BJ (cell line): ENCODE measurements at places on chromosomes 7 and 10.

DNA sequence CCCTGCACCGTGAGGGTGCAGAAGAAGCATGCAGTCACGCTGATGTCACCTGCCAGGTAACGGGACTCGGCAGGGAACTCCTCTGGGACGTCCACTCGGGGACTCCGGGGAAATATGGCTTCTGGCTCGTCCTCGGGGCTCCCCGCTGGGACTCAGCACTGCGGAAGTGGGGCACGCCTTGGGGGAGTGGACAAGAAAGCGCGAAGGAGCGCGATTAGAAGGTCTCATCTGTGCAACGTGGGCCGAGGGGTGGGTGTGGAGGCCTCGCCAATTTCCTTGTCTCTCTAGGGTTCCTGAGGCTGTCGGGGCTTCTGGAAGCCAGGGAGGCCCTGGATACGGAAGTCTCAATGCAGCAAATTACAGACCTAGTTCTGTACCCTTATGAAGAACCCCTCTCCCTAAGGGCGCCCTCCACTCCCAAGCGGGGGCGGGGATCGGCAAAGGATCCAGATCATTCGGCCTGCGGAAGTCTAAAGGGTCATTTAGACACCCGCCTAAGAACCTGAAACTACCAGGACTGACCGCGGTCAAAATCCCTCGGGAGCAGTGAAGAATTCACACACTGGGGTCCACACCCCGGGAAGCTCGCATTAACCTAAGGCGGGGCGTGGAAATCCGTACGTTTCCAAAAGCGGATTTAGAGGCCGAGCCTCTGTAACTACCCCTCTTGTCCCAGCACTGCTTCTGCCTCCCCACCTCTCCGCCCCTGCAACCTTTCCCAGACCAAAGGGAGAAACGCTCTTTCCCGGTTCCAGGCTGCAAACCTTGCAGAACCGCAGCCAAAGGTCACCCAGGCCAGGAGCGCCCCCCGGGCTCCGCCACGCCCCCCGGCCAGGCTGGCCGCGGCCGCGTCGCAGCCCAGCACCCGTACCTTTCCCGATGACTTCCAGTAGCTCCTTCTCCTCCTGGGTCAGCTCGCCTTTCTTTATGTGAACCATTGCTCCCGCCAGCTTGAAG, 640 bp downstream of the ANKMY2 start:
- no peak for DNase-seq

DNA sequence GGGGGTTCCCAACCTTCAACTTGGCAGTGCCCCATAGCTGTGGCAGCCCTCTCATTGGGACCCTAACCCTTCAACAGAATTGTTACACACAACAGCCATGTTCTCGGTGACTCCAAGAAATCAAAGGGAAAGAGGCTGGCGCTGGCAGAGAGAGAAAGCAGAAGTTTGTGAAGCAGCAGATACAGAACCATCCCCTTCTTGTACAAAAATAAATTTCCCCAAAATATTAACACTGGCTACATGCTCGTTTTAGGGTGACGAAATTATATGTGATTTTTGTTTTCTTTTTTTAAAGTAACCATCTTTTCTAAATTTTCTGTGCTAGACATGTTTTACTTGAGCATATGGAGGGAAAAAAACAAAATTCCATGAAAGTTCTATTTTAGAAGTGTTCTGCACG, 45.2 kb upstream of the SAMD8 start:
- no peak for DNase-seq

GRCh38 chr10:77121829-77122228, 515.8 kb downstream of the KCNMA1 start:
- no peak for DNase-seq

- peak; percentile 35 for DNase-seq
Observed at GRCh38 chr10:114151486-114151885, 22.5 kb downstream of the CCDC186 start.

DNA sequence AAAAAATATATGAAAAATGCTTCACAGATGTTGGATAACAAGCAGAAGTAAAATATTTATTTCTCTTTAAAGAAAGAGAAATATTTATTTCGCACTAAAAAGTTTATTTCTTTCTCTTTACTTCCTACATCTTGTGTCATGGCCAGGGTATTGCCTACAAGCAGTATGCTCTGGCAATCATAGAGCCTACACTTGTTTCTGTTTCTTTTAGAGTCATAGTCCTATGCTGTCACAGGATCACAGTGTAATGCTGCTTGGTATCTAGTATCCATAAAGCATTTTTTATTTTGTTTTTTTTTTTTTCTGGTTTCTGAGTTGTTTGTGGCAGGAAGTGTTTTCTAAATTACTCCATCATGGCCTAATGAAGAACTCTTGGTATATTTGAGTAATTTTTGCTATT, 116.0 kb downstream of the ATRNL1 start:
- DNase-seq = no peak

DNA sequence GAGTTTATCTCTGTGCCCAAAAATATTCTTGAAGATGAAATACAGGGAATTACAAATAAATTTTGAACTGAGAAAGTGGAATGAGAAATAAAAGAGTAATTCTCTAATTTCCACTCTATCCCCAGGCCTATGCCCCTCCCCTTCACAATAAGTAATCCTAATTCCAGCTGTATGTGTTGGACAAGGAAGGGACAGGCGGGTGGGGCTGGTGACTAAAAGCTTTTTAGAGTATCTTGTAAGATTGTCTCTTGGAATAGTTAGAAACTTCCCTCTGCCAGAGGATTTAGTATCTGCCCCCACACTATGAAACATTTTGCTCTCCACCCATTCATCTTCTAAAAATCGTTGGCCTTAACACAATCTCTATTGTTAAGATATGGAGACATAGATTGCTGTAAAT, 199.2 kb downstream of the MBL2 start:
- DNase-seq = no peak

DNA sequence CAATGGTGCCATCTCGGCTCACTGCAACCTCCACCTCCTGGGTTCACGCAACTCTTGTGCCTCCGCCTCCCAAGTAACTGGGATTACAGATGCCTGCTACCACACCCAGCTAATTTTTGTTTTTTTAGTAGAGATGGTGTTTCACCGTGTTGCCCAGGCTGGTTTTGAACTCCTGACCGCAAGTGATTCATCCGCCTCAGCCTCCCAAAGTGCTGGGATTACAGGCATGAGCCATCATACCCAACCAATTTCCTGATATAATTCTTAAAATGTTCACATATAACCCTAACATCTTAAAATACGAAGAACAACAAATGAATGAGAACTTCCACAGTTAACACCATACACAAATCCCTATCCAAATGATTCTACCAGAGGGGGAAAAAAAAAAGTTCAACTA, 31.2 kb downstream of the BAIAP2L1 start:
- DNase-seq = no peak

- no peak for DNase-seq
Observed at GRCh38 chr7:47978790-47979144, 648 bp downstream of the HUS1 start.

DNA sequence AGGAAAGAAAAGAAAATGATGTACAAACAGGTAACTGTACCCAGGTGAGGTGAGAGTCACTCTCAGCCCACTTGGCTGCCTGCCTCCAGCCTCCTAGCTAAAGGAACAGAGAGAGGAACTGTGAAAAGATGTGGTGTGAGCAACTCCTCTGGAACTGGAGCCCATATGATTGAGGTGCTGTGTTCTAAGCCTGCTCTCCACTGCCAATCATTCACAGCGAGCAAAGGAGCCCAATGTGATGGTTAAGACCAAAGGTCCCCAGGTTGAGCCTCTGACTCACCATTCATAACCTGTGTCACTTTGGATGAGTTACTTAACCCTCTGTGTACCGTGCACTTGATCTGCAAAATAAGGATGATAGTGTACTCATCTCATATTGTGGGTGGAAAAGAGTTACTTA, 868.1 kb upstream of the AUTS2 start:
- no peak for DNase-seq

GRCh38 chr7:83201355-83201754, 38.7 kb upstream of the PCLO start:
- DNase-seq = no peak

DNA sequence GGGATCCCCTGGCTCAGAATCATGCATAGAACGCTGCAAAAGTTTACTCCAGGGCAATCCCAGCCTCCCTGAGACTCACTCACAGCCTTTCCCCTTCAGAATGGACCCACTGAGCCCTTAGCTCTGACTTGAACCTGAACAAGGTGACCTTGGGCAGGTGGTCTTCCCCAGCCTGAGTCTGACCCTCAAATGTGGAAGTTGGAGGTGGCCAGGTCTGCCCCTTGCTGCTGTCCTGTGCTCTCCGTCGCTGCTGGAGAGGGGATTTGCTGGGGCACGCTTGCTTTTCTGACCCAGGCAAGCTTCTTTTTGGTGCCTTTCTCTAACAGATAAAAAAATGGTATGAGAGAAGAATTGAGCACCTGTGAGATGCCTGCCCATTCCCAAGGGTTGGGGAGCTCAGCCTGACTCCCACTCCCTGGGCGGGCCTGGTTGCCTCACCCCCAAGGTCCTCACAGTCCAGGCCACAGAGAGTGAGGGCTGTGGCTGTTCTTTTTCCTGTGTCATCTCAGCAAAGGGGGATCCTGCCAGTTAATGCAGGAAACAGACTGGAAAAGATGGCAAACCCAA, 46.6 kb upstream of the IGFBP3 start:
- DNase-seq = no peak

GRCh38 chr7:118182593-118183427, 1.2 kb upstream of the LSM8 start:
- no peak for DNase-seq

GRCh38 chr7:131829947-131830558, 273.6 kb upstream of the PODXL start:
- DNase-seq = no peak

DNA sequence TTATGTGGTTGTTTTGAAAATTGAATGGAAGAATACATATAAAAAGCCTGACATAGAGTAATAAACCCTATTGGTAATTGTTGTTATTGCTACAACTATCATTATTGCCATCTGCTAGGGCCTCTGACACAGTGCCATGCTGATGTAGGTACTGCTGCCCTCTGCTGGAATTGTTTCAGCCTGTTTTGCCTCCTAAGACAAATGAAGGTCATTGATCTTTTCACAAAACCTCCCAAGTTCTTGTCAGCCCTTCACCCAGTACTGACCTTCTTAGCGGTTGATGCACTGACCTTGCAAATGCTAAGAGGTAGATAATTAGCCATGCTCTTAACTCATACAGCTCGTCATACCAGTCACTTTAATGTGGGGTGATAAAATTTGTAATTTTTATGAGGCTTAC, 975.2 kb downstream of the SORCS1 start:
- no peak for DNase-seq

DNA sequence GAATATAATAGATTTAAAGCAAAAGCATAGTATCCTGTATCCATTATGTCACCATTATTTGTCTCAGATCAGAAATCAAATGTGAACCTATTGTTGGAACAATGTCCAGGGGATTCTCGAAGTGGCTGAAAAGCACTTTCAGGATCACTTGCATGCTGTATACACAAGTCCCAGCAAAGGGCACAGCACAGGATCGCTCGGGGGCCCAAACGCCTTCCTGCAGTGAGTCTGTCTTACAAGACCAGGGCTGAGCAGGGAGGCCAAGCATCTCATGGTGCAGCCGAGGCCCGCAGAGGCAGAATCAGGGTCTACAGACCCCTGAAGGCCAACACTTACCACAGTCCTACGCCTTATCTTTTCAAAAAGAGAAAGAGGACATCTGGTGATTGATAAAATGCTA, 92.3 kb downstream of the TNS3 start:
- DNase-seq = no peak

- DNase-seq = no peak
Observed at GRCh38 chr7:325811-326210, 35.8 kb downstream of the FOXL3 start.

DNA sequence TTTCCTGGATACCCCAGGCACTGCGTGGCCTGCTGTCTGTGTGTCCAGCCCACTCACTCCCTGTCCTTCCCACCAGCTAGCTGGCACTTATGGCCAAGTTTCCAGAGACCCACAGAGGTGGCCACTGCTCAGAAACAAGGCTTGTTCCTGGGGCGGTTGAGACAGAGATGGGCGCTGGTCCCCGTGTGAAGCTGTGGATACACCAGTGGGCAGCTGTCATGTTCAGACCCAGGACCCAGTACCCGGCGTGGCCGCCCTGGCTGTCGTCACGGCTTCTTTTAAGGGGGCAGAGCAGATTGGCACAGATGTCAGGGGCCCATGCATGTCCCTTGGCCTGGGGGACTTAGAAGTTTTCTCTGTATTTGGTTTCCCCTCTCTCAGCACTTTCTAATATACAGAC, 36.3 kb downstream of the FOXL3 start:
- DNase-seq = no peak

DNA sequence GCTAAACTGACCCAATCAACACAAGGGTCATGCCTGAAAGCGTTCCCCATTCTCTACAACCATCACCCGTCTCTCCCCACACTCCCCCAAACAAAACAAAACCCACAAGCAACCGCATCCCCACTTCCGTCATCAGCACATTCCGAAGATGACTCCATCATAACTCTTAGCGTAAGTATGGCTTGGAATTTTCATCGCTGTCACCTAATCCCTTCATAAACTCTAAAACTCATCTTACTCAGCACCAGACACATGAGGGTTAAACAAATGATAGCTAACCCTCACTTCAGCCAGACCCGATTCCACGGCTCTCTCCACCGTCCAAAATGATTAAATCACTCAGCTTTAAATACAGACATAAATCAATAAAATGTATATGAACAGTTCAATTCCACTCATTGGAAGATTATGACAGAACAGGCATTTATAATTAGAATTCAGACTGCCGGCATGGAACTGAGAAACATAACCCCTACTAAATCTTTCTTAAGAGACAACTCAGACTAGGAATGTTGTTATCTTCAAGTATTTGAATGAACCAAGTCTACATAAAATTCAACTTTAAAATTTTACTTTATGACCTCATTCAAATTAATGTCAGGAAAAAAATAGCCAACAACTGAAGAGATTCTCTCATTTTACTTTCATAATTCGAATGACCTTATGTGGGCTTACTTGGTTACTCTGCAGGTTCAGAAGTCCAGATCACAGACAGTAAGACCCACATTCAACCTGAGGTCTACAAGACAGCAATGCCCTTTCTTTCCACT, 215.9 kb downstream of the PARD3 start:
- no peak for DNase-seq

GRCh38 chr10:81177651-81178244, 640.0 kb downstream of the SH2D4B start:
- DNase-seq = no peak
